Fibroblast of skin of left quadriceps (primary cell): ENCODE measurements at places on chromosomes 1 and 21.

- no peak for DNase-seq
These were observed 1719.5 kb downstream of the MRPL39 start for GRCh38 chr21:23887725-23888306.

DNA sequence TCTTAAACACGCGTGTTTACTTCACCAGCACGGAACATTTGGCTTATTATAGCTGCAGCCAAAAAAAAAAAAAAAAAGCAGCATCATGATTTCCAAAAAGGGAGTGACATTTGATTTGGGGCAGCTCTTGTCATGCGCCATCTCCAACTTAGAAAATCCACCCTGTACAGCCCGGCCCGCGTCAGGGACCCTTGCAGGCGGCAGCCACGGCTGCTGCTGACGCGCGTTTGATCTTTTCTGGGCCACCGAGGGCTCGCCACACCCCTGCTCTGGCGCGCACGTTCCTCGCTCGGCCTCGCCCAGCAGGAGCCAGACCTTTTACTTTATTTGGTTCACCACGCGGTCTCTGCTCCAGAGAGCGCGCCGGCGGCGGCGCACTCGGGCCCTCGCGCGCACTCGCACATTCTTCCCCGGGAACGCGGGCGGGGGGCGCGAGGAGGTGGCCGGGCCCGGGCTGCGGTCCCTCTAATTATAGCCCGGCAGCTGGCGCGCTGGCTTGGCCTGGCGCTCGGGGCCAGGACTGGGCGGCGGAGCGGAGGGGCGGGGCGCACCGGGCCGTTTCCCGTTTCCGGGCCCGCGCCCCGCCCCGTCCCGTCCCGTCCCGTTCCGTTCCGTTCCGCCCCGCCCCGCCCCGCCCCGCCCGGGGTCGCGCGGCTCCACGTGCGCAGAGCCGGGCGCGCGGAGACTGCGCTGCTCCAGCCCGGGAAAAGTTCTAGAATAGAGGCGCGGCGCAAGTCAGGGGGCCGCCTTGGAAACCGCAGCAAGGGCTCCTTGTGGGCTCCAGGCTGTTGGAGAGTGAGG, 10.2 kb downstream of the IRF2BP2 start:
- no peak for DNase-seq

DNA sequence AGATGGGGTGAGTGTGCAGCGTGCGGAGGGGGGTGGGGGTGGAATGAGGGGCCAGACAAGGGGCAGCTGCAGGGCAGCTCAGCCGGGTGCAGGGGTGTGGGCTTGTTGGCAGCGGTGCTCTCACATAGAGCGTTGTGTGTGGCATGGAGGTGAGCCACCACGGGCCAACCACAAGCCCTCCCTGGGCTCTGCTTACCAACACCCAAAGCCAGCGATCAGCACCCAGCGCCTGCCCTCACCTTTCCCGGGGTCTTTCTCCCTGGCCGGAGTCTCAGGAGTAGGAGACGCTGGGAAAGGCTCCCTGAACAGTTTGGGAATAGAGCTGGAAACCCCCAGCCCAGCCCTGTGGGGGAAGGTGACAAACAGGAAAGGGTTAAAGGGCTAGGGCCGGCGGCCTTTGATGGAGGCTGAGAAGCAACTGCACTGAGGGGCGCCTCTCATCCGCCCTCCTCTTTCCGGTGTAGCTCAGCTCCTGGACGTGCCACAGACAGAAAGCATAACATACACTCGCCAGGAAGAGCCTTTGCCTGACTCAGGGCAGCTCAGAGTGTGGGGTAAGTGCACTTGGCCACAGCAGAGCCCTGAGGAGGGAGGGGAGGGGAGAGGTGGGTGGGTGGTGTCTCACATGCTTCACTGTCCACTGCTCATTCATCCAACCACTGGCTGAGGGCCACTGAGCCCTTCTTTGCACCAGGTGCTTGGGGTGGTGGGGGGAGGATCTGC, 577 bp downstream of the IKBKE start:
- no peak for DNase-seq

DNA sequence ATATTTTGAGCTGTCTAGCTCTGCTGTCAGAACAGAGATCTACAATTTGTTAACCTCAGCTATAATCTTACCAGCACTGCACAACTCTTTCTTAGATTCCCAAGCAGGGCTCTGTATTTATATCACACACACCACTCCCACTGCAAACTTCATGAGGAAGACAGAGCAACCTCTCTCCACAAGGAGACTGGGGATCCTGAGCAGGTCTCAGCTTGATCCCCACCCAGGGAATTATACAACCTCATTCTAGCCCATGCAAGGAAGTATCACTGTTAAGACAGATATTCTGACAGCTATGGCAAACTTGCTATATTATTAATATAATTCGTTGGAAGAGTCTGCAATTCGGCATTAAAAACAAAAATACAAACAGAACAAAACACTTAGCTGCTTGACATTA, 40.4 kb downstream of the EGLN1 start:
- DNase-seq, result no peak

- no peak for DNase-seq
These were observed 141.3 kb downstream of the ZZZ3 start for GRCh38 chr1:77541162-77541545.

DNA sequence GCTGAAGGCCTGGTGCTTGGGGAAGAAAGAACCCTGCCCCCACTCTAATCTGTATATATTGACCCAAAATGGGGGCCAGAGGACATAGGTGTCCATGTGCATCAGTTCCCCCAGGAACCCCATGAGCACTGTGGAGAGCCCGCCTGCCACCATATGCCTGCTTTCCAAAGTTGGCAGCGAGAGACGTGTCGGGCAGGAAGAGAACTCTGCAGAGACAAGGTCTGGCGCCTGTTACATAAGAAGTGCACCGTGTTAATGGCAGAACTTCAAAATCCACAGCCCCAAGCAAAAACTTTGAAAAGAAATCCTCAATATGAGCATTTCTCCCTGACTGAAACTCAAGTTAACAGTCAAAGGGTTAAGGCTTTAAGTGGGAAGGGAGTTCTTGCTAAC, 8.0 kb downstream of the CTNNBIP1 start:
- DNase-seq, result no peak

GRCh38 chr1:103958699-103959098, 209.0 kb downstream of the AMY1C start:
- DNase-seq, result no peak

DNA sequence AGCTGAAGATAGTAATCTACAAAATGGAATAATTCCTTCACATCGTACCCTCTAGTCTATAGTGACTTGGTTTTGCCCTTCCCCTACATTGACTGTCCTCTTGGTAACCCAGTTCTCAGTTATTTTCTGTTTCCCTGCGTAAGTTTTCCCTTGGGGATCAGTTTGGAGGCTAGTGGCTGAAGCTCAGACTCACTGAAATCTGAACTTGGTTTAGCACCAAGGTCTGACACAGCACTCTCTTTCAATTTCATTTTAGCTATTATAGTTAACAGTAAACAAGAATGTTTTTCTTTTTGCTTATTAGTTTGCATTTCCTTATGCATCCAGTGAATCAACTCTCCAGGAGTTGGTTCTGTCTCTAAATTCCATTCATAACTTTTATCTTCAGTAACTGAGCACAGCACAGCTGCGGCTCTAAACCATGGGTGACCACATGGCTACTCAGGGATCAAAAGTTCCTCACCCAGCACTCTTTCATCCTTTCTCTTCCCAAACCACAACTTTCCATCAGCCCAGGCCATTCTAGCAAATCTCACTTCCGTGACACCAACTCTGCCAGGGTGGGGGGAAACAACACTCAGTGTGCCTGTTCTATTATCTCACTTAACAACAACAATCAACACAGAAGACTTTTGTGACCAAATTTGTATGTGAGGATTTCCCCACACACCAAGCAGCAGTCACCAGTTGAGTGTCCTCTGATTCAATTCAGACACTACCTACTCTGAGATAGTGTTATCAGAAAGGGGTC, 17.6 kb upstream of the IFI6 start:
- DNase-seq, result no peak

DNA sequence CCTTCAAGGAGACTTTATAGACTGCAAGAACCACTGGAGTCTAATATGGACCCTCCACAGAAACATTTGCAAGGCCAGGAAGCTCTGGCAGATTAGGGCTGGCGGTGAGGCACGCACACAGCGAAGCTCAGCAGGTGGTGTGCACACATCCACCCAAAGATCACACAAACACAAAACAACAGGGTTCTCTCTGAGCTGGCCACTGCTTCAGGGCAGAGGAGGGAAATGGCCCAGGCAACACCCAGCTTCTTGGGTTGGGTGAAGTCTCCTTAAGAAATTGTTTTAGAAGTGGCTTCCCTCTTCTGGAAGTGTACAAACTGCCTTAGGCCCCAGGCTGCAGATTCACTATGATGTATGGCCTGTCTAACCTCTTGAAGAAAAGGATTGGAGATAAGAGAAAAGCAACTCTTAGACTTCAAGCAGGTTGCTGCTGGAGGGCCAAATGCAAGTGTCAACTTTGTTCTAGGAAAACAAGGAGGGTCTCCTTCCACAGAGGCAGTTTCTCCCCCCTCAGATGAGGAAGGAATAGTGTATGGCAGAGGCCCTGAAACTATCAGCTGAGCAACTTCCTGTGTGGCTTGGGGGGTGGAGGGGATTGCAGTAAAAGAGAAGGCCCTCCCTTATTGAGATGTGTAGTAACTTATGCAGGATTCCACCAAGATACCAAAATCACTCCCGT, 2.0 kb downstream of the RCSD1 start:
- no peak for DNase-seq

DNA sequence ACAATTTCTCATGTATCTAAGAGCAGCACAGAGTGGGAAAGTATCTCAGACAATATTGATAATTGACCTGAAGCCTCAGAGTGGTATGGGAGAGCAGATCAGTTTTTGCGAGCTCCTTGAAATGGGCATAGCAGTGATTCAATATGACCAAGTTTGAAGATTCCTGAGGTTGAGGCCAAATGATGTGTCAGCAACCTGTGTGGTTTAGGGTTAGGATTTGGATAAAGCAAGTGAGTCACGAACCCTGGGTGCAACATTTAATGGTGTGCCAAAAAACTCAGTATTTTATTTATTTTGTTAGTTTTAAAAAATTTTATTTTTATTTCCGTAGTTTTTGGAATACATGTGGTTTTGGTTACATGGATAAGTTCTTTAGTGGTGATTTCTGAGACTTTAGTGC, 92.5 kb upstream of the C21orf91 start:
- no peak for DNase-seq

GRCh38 chr1:246959944-246960693, 28.4 kb upstream of the AHCTF1 start:
- DNase-seq, result no peak

GRCh38 chr1:6118415-6118814, 61.7 kb downstream of the CHD5 start:
- DNase-seq, result no peak

GRCh38 chr1:27473755-27474154, 16.2 kb downstream of the WASF2 start:
- DNase-seq, result no peak

GRCh38 chr1:22041505-22041904, 11.0 kb upstream of the CDC42 start:
- DNase-seq, result no peak

DNA sequence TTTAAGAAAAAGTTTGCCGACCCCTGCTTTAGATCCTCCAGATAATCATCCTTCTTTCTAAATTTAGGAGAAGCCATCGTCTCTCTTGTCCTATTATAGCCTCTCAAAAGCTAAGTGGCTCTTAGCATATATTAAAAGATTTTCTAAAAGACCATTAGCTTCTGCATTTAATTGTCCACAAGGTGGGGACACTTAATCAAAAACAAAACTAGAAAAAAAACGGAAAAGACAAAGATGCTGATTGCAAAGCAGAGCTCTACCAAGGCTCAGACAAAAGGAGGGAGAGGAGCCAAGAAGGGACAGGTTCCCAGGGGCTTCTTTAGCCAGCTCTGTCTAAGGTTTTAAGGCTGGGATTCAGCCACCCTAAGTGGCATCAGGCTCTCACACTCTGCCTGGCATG, 128.3 kb upstream of the HMGB4 start:
- no peak for DNase-seq

GRCh38 chr1:87169263-87169910, 159.3 kb upstream of the LMO4 start:
- no peak for DNase-seq

DNA sequence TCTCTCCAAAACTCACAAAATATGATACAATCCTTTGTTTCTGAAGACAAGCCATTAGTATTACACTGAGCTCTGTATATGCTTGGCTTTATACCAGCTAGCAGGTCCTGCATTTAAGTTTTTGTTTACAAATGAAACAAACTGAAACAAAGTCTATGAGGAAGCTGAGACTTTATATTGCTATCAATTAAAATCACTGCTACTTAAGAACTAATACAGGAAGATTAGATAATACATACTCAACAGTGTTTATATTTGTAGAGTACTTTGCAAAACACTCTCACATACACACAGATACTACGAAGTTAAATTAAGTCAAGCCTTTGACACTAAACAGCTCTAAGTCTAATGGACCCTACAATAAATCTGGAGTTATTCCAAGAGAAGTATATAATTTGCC, 247.4 kb downstream of the CRB1 start:
- DNase-seq, result no peak

GRCh38 chr1:166730299-166730888, 108.9 kb upstream of the POGK start:
- DNase-seq, result no peak

- DNase-seq, result no peak
These were observed 541.7 kb upstream of the PBX1 start for GRCh38 chr1:164017239-164017638.

DNA sequence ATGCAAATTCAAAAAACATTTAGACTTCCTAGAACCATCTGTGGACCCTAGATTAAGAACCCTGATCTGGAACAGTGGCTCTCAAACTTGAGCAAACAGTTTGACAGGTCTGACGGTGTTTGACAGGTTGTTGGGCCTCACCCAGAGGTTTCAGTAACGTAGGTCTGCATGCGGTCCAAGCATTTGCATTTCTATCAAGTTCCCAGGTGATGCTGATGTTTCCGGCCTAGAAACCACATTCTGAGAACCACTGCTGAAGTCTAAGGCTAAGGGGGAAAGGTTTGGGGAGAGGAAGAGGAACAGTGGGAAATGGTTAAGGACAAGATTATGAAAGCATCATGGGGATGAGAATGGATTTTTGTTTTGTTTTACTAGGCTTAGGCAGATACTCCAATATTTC, 48.6 kb downstream of the MDM4 start:
- no peak for DNase-seq

DNA sequence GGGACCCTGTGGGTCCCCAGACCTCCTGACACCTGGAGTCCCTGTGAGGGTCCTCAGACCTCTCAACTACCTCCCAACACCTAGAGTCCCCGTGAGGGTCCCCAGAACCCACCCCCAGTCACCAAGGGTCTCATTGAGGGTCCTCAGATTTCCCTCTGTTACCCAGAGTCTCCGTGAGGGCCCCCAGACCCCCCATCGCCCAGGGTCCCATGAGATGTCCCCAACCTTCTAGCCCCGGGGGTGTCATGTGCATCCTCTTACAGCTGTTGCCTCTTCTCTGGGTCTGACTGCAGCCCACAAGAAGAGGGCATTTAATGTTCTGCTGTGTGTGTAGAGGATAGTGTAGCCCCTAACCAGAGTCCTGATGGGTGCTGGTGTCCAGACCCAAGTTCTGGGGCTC, 2.0 kb upstream of the GJC2 start:
- no peak for DNase-seq
